Bone marrow (tissue), 2 donors: ENCODE measurements at places on chromosomes 1 and 21.

DNA sequence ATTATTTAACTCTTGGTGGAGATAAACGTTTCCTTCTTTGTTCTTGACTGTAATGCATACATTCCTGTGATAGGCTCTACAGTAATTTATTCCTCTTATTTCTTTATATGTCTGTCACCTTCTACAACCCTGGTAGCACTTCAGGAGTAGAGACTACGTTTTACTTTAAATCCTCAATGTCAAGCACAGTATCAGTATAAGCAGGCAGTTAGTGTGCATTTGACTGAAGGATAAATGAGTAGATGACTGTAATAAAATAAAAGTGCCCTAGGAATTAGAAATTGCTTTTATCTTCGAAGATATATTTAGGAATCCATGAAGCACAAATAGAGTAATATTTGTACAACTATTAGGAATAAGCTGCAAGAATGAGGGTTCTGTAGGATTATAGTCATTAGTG, 599.6 kb upstream of the PRMT6 start:
- no peak for DNase-seq

- DNase-seq = no peak
Observed at GRCh38 chr21:14523234-14523633, 22.9 kb downstream of the SAMSN1 start.

- DNase-seq = no peak
Observed at GRCh38 chr1:23423415-23424292, 894 bp downstream of the TCEA3 start.

- DNase-seq = no peak
Observed at GRCh38 chr1:173688300-173688699, 18.6 kb upstream of the ANKRD45 start.

- DNase-seq = no peak
Observed at GRCh38 chr1:153607381-153607780, 5.6 kb downstream of the S100A16 start.

GRCh38 chr1:86450847-86451246, 17.9 kb upstream of the CLCA1 start:
- no peak for DNase-seq

DNA sequence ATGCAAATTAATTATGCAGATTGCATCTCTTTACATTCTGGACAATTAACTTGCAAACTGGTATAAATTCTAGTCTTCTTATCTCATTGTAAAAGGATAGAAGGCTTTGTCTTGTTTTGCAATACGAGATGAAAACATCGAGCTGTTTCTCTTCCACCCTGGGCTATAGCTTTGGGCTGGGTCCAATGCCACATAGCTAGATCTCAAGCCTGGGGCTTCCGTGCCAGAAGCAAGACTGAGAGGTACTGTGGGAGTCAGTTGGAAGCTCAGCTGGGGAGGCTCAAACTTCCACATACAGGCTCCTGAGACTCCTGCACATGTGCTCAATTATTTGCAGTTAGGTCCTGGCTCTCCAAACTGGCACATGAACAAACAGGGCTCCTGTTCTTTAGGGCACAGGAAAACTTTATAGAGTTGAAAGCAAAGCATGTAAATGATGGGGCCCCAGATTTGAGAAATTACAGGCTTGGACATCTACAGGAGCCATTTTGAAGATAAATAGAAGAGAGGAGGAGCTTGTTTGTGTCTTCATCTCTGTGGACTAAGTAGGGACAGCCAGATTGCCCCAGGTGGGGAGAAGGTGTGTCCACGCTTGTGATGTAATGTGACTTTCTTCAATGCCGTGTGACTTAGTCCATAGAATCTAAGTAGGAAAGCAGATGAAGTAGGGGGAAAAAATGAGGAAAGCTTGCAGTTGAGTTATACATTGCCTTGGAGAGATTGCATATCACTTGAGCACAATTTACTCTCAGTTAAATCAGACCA, 65.9 kb upstream of the SIPA1L2 start:
- DNase-seq = no peak

DNA sequence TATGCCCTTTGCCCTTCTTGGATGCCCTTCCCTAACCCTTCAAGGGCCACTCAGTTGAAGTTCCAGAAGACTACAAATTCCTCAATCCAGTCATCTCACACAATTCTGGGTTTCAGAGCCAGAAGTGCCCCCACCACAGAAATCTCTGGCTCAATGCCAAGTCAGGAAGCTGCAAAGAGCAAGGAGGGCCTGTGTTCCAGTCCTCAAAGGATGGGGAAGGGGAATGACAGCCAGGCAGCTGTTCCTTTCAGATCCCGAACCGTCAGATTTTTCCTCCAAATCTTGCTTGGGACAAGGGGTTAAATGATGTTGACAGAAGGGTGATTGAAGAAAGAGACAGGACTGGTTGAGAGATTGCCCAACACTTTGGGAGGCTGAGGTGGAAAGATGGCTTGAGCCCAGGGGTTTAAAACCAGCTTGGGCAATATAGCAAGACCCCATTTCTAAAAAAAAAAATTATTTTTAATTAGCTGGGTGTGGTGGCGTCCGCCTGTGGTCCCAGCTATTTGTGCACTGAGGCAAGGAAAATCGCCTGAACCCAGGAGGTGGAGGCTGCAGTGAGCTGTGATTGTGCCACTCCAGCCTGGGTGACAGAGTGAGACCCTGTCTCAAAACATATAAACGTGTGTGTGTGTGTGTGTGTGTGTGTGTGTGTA, 716 bp upstream of the HPDL start:
- DNase-seq = no peak

- DNase-seq = no peak
Observed at GRCh38 chr1:39508857-39509305, 17.4 kb downstream of the BMP8A start.

GRCh38 chr21:41611966-41612606, 104.1 kb upstream of the TMPRSS2 start:
- DNase-seq = no peak

DNA sequence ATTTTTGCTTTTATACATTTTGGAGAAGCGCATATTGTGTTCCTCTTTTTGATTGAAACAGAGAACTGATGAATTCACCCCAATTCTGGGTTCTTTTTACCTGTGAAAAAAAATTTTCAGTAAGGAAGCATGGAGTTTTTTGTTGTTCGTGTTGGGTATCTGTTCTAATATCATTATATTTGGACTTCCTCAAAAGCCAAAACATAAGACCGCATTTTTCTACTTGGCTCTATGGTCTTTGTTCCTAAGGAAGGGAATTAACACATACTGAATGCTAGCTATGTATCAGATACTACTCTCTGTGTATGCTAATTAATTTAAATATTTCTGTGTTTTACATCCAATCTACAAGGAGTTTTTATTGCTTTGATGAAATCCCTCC, 12.9 kb downstream of the EPB41 start:
- no peak for DNase-seq

- no peak for DNase-seq
Observed at GRCh38 chr1:230070321-230071208, 3.5 kb downstream of the GALNT2 start.

GRCh38 chr1:38094711-38095290, 48.2 kb upstream of the POU3F1 start:
- DNase-seq = no peak

DNA sequence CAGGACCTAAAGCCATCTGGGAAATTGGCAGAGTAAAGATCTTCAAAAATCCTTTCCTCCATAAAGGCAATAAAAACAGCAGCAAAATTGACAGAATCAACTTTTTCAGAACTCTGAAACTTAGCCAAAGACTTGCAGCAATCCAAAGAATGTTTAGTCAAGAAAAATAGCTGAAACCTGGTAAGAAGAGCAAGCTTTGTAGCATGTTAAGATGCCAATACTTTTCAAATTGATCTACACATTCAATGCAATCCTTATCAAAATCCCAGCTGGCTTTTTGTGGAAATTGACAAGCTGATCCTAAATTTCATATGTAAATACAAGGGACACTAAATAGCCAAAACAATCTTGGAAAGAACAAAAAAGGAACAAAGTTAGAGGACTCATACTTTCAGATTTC, 23.8 kb upstream of the FAM163A start:
- DNase-seq = no peak

- DNase-seq = no peak
Observed at GRCh38 chr1:11930571-11931445, 3.7 kb upstream of the PLOD1 start.

DNA sequence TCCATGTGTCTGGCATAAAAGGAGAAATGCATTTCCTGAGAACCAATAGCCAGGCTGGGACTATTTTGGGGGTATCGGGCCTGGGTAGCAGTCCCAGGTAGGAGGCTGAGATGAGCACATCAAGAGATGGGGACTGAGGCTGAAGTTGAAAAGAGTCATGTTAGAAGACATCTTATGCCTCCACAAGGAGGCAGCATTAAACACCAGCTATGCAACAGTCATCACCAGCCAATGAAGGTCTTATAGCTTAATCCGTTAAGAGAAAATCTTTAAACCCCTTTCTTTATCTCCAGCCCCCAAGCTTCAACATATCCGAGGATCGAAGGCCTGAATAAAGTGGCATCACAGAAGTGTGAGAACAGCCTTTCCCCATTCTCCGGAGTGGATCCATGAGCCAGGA, 640.7 kb upstream of the PTBP2 start:
- DNase-seq = no peak

DNA sequence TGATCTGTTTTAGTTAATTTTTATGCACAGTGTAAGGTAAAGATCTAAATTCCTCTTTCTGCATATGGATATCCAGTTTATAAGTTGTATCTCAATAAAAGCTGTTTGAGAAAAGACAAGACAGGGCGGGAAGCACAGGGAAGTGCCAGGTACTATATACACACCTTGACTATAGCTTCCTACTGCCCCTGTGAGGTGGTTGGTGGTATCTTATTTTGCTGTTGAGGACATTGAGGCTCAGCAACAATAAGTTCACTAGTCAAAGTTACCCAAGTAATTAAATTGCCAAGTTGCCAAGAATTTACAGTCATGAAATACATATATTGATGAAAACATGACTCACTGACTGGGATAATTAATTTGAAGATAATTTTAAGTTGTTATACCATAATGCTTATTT, 109.1 kb downstream of the CD247 start:
- DNase-seq = no peak

DNA sequence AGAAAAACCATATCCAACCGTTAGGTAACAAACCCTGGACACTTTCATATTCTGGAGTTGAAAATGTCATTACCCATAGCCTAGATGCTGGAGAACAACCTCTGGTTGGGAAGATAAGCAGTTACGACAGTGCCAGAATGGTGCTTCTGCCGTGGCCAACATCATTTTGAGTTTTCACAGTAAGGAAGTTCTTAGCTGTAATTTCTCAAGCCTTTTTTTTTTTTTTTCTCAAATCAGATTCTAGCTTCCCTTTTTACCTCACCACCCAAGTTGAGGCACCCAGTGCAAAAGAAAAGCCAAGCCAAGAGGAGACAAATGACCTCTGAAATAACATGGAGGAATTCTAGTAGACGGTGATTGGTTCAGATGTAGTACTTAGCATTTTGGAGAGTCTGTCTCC, 21.8 kb downstream of the PPT1 start:
- no peak for DNase-seq
